ENCODE measurements at places on chromosomes 11 and 22. TPM values are rescaled to one million over a fixed set of nuclear protein-coding genes. Genes with fewer than 3 reads are reported as not detected.

Gene THAP12
- total RNA-seq: 68.3 TPM

Gene GALR3
- total RNA-seq: not detected

Gene GGTLC3
- not detected for total RNA-seq

Gene PKP3
- not detected for total RNA-seq

Gene MPEG1
- total RNA-seq: 0.70 TPM

Gene PVALB
- not detected for total RNA-seq

GRCh38 chr11:118938491-118939403 lies 13.0 kb upstream of the BCL9L start:
- no peaks in the 10 kb centered on the region for H3K36me3 ChIP-seq
- H3K27ac ChIP-seq: no peak overlapping the region
- H3K27me3 ChIP-seq: no peaks in the 10 kb centered on the region
- H3K4me1 ChIP-seq: peaks cover 30% of the 10 kb centered on the region
- H3K4me3 ChIP-seq: no peak overlapping the region

DNA sequence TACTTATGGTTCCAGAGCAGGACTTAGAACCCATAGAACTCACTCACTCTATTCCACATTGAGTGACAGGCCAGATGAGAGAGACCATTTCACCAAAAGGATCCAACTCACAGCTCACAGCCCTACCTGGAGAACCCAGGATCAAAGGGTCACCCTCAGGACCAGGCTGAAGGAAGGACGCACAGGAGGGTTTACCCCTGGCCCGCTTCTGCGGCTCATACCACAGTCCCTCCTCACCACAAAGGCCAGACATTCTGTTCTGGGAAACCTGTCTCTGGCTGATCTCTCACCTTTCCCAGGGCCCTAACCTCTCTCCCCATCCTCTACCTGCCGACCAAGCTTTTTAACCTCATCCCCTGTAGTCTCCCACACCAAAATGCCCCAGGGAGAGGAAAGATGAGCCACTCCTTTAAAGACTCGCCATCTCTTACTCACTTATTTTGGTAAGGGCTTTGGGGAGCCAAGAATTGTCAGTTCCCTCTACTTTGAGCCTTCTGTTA lies 4.7 kb downstream of the FOSL1 start:
- peak overlapping the region; percentile 22 for H3K4me3 ChIP-seq
- no peak for DNase-seq
- H3K27me3 ChIP-seq: peaks cover 3% of the 10 kb centered on the region
- H3K36me3 ChIP-seq: peaks cover 42% of the 10 kb centered on the region
- peak overlapping the region; percentile 70 for H3K27ac ChIP-seq
- H3K4me1 ChIP-seq: peaks cover 48% of the 10 kb centered on the region

- no peak for DNase-seq
- H3K4me3 ChIP-seq: no peak overlapping the region
- H3K4me1 ChIP-seq: peaks cover 8% of the 10 kb centered on the region
- H3K27me3 ChIP-seq: no peaks in the 10 kb centered on the region
- peaks cover 13% of the 10 kb centered on the region for H3K36me3 ChIP-seq
Measured at GRCh38 chr11:87156970-87157369, 119.2 kb downstream of the TMEM135 start.

DNA sequence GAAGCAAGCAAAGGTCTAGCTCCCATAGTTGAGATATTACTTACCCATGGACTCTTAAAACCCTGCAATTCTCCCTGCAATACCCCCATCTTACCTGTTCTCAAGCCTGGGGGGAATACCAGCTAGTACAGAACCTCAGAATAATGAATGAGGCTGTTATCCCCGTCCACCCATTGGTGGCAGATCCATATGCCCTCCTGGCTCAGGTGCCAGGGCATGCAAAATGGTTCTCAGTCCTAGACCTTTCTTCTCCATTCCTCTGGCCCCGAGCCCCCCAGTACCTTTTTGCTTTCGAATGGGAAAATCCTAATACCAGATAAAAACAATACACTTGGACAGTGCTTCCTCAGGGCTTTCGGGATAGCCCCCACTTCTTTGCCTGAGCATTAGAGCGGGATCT lies 86.4 kb downstream of the PIWIL4 start:
- H3K4me3 ChIP-seq: no peak overlapping the region
- H3K27me3 ChIP-seq: peaks cover 9% of the 10 kb centered on the region
- H3K4me1 ChIP-seq: no peaks in the 10 kb centered on the region
- H3K27ac ChIP-seq: no peak overlapping the region
- no peak for DNase-seq

- no peak overlapping the region for H3K27ac ChIP-seq
- no peaks in the 10 kb centered on the region for H3K36me3 ChIP-seq
- H3K4me1 ChIP-seq: no peaks in the 10 kb centered on the region
- H3K27me3 ChIP-seq: no peaks in the 10 kb centered on the region
- H3K4me3 ChIP-seq: no peak overlapping the region
Measured at GRCh38 chr11:106381895-106382294, 304.4 kb downstream of the AASDHPPT start.

GRCh38 chr11:19975414-19975990 lies 184.8 kb downstream of the DBX1 start:
- peaks cover 14% of the 10 kb centered on the region for H3K27me3 ChIP-seq
- no peaks in the 10 kb centered on the region for H3K36me3 ChIP-seq
- no peak overlapping the region for H3K4me3 ChIP-seq
- DNase-seq: no peak

- no peak overlapping the region for H3K4me3 ChIP-seq
- no peak for DNase-seq
- no peaks in the 10 kb centered on the region for H3K36me3 ChIP-seq
- peaks cover 4% of the 10 kb centered on the region for H3K27me3 ChIP-seq
- no peak overlapping the region for H3K27ac ChIP-seq
Measured at GRCh38 chr22:35205961-35206360, 51.3 kb upstream of the HMGXB4 start.

DNA sequence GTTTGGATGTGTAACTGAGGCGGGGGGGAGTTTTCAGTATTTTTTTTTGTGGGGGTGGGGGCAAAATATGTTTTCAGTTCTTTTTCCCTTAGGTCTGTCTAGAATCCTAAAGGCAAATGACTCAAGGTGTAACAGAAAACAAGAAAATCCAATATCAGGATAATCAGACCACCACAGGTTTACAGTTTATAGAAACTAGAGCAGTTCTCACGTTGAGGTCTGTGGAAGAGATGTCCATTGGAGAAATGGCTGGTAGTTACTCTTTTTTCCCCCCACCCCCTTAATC lies 2.3 kb downstream of the MALAT1 start:
- peaks cover 12% of the 10 kb centered on the region for H3K27me3 ChIP-seq
- H3K4me3 ChIP-seq: no peak overlapping the region
- peaks cover 39% of the 10 kb centered on the region for H3K4me1 ChIP-seq
- no peak overlapping the region for H3K27ac ChIP-seq

- no peaks in the 10 kb centered on the region for H3K36me3 ChIP-seq
- H3K4me1 ChIP-seq: peaks cover 8% of the 10 kb centered on the region
- no peak overlapping the region for H3K4me3 ChIP-seq
Measured at GRCh38 chr11:122628810-122629555, 26.5 kb upstream of the UBASH3B start.

DNA sequence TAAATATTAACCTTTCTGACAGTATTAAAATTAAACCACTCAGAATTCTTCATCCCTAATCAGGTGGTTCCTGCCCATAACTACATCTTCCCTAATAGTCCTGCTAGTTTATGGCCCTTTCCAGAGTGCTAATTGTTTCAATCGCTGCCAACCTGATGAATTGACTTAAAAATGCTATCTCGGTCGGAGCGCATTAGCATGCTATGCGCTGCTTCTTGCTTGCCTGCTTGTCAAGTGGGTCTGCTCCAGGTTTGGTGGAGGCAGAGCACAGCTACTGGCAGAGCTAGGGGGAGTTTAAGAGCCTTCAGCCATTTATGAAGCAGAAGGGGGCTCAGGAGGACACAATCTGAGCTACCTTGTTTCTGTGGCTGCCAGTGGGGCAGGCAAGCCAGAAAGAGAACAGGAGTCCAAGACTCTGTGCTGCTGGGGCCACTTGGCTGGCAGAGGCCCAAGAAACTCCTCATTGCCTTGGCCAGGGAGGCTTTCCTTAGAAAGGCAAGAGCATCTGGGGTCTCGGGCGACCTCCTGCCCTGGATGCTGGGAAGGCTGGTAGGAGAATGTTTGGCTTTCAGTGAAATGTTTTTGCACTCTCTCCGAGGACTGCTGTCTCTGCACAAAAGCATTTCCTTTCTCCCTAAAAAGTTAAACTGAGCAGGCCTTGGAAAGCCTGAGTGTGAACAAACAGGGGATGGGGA lies 62.1 kb upstream of the PHOX2A start:
- no peak for DNase-seq
- no peaks in the 10 kb centered on the region for H3K27me3 ChIP-seq
- peaks cover 6% of the 10 kb centered on the region for H3K36me3 ChIP-seq
- no peaks in the 10 kb centered on the region for H3K4me1 ChIP-seq

- H3K4me3 ChIP-seq: no peak overlapping the region
- H3K27ac ChIP-seq: no peak overlapping the region
- no peak for DNase-seq
- H3K36me3 ChIP-seq: peaks cover 4% of the 10 kb centered on the region
Measured at GRCh38 chr22:17112491-17113042, 8.6 kb downstream of the TMEM121B start.

- no peaks in the 10 kb centered on the region for H3K36me3 ChIP-seq
- H3K27ac ChIP-seq: no peak overlapping the region
- H3K4me1 ChIP-seq: no peaks in the 10 kb centered on the region
- peaks cover 10% of the 10 kb centered on the region for H3K27me3 ChIP-seq
Measured at GRCh38 chr11:84720706-84721402, 906.3 kb downstream of the DLG2 start.

DNA sequence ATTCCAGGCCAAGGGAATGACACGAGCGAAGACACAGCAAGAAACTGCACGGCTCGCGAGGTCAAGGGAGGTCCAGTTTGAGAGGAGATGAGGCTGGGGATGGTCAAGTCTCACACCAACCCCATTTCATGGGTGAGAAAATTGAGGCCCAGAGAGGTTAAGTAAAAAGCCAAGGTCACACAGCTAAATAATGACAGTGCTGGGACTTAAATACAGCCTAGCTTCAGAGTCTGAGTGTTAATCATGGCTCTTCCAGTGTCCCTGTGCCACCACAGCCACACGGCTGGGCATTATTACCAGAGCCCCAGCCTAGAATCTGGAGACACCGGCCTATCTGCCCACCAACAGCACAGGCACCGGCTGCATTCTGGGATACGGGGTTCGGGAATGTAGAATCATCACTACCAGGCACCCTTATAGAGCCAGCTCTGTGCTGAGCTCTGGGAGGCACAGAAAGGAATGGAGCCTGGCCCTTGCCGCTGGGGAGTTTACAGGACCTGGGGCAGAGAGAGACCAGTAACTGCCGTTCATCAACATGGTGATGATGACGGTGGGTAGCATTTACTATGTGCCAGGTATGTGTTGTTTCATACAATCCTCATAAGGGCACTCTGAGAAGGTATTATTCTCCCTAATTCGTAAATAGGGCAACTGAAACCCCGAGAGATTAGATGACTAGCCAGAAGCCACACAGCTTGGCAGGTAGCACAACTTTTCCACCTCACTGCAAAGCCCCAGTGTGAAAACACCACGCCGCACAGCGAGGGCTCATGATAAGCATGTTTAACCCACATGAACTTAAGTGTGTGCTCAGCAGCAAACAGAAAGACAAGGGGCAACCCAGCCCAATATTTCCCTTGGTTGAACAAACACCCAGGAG lies 51.8 kb downstream of the CD6 start:
- peaks cover 61% of the 10 kb centered on the region for H3K36me3 ChIP-seq
- no peaks in the 10 kb centered on the region for H3K27me3 ChIP-seq
- peak; percentile 78 for DNase-seq
- peak overlapping the region; percentile 63 for H3K4me3 ChIP-seq

- no peak overlapping the region for H3K27ac ChIP-seq
- DNase-seq: no peak
- H3K4me1 ChIP-seq: no peaks in the 10 kb centered on the region
- no peaks in the 10 kb centered on the region for H3K27me3 ChIP-seq
- H3K36me3 ChIP-seq: no peaks in the 10 kb centered on the region
- no peak overlapping the region for H3K4me3 ChIP-seq
Measured at GRCh38 chr11:68938088-68938487, 34.4 kb downstream of the IGHMBP2 start.

GRCh38 chr11:60987577-60988277 lies 16.2 kb downstream of the CD6 start:
- H3K27ac ChIP-seq: peak overlapping the region; percentile 93
- H3K4me1 ChIP-seq: peaks cover 85% of the 10 kb centered on the region
- no peaks in the 10 kb centered on the region for H3K27me3 ChIP-seq
- peak overlapping the region; percentile 75 for H3K4me3 ChIP-seq

- H3K27me3 ChIP-seq: no peaks in the 10 kb centered on the region
- DNase-seq: no peak
- peaks cover 18% of the 10 kb centered on the region for H3K36me3 ChIP-seq
- H3K4me1 ChIP-seq: no peaks in the 10 kb centered on the region
- H3K4me3 ChIP-seq: no peak overlapping the region
Measured at GRCh38 chr11:77619576-77620198, 17.9 kb downstream of the CLNS1A start.

GRCh38 chr11:86861810-86862209 lies 61.5 kb downstream of the PRSS23 start:
- no peak overlapping the region for H3K4me3 ChIP-seq
- DNase-seq: no peak
- H3K27ac ChIP-seq: no peak overlapping the region
- H3K27me3 ChIP-seq: peaks cover 18% of the 10 kb centered on the region
- no peaks in the 10 kb centered on the region for H3K36me3 ChIP-seq

DNA sequence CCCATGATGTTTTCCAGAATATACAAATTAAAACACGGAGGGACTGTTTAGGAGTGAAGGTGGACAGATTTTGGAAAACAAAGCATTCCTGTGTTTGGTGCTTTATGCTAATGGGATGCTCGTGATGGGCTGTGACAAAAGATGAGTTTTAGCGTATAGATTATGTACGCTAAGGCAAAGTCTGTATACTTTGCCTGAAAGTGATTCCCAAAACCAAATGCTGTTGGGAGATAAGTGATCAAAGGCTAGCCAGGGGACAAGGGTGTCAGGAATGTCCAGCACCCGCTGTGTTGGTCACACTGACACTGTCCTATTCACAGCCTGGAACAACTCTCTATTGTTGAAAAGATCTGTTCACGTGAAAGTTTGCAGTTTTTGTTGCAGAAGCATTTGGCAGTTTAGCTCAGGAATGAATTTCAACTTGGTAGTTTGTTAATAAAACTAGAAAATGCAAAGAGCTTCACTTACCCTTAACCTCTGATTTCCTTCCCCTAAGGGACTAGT lies 1.5 kb downstream of the JAM3 start:
- peaks cover 14% of the 10 kb centered on the region for H3K4me1 ChIP-seq
- H3K36me3 ChIP-seq: no peaks in the 10 kb centered on the region
- peaks cover 16% of the 10 kb centered on the region for H3K27me3 ChIP-seq
- no peak for DNase-seq

GRCh38 chr11:1921574-1922141 lies 2.2 kb downstream of the TNNT3 start:
- H3K4me1 ChIP-seq: no peaks in the 10 kb centered on the region
- no peaks in the 10 kb centered on the region for H3K36me3 ChIP-seq
- no peak for DNase-seq
- H3K27me3 ChIP-seq: peaks cover 3% of the 10 kb centered on the region
- H3K27ac ChIP-seq: no peak overlapping the region
- no peak overlapping the region for H3K4me3 ChIP-seq

GRCh38 chr11:104120493-104121137 lies 43.3 kb downstream of the PDGFD start:
- no peaks in the 10 kb centered on the region for H3K4me1 ChIP-seq
- H3K27ac ChIP-seq: no peak overlapping the region
- peaks cover 3% of the 10 kb centered on the region for H3K27me3 ChIP-seq
- H3K36me3 ChIP-seq: no peaks in the 10 kb centered on the region
